Right cardiac atrium (tissue), 5 donors: ENCODE measurements at places on chromosomes 7 and 10. TPM values are rescaled to one million over a fixed set of nuclear protein-coding genes. Genes with fewer than 3 reads are reported as not detected.

ASB10 gene
- polyA plus RNA-seq = 14.3 TPM

PIK3AP1 gene
- polyA plus RNA-seq = 1.4 TPM

CALML5 gene
- not detected for polyA plus RNA-seq

RADIL gene
- 4.7 TPM for polyA plus RNA-seq

LIPJ gene
- polyA plus RNA-seq = 0.02 TPM

CPA4 gene
- 0.02 TPM for polyA plus RNA-seq

- DNase-seq = no peak
Measured at GRCh38 chr7:18276380-18276779, 219.2 kb upstream of the HDAC9 start.

DNA sequence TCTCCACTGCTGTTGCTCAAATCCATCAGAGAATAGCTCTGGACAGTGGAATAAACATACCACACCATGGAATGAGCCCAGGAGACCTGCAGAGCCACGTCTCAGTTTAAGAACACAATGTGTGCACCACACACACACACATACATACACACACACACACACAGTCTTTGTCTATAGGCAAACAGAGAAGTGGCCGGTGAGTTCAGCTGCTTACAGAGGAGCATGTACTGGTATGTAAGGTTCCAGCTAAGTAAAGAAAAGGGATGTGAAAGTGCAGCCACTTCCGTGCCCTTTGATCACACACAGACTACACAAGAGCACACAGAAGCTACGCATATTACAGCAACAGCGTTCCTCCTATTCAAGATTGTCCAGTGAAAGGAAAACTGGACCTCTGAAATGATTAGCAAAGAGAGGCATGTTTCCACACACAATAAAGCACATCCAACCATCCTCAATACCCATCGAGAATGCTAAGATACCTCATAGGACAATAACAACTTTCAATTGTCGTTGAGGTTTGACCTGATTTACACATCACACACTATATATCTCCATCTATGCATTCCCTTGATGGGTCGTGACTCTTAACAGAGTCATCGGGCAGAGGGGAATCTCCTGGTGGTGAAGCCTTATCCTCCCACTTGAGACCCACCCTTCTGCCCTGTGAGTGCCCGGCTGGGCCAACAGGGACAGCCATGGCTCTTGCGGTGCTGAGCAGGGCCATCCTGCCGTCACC lies 23.6 kb downstream of the SLC35B4 start:
- DNase-seq = no peak

DNA sequence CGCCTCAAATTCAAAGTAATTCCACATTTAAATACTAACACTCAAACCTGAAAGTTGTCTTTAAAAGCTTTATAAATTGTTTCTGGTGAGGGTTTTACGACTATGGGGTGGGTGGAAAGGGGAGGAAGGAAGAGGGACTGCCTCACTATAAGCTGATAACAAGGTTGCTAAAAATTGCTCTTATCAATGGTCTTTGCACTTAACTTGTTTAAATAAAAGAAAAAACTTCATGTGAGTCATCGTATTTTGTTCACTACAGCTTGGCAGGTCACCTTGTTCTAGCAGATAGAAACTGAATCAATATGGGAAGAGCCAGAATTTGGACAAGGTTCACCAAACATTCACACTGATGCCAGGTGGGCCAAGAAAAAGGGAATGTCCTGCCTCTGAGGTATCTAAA lies 129.2 kb downstream of the TES start:
- DNase-seq = no peak

DNA sequence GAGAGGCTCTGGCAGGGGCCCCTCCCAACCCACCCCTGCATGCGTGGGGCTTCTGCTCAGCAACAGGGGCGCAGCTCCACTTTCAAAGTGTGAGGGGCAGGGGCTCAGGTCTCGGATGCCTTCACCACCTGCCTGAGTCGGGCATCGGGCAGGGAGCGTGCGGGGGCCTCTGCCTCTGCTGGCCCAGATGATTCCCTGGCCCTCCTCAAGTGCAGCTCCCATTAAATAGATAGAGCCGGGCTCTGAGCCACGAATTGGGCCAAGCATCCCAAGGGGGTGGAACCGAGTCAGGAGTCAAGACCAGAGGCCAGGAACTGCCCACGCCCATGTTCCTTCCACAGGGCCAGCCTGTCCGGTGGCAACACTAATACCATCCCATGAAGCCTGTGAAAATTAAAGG lies 108.9 kb upstream of the FAM20C start:
- peak; percentile 44 for DNase-seq

DNA sequence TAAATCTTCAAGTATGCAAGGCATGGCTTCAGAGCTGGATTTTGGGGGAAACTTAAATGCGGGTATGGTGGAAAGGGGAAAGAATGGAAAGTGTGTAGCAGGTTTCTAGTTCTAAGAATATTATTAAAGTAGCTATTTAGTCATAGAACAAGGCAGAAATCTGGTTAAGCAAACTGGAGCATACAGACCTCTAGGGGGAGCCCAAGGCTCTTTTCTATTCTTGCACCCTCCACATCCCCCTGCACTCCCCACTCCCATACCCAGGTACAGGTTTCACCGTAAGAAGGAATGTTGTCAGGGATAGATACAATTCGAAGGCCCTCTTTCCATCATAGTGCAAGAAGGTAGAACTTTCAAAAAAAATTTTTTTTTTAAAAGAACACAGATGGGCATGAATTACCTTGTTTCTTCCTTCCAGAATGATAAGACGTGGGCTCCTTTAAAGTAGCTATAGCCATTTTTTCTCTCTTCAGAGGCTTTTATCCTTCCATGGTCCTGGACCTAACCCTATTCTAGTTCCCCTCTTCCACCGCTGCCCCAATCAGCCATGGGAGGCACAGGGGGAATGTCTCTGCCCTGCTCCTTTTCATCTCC lies 41.5 kb upstream of the SMIM30 start:
- DNase-seq = no peak

DNA sequence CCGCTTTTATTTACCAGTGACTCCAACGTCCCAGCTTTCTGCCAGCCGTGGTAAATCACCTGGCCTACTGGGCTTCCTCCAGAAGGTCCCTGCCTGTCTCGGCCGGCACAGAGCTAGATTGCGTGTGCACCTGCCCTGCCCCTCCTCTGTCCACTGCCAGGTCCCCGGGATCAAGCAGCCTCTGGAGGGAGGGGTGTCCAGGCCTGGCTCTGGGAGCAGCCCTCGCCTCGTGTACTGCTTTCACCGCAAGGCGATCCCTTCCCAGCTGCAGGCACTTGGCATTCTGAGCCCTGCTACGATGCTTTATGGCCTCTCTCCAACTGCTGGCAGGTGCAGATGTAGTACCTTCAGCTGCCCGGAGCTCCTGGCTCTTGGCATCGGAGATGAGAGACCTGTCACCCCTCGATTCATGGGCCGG lies 7.4 kb downstream of the SLC29A3 start:
- DNase-seq = no peak

- DNase-seq = no peak
Measured at GRCh38 chr10:43201545-43202131, 63.4 kb downstream of the CSGALNACT2 start.

DNA sequence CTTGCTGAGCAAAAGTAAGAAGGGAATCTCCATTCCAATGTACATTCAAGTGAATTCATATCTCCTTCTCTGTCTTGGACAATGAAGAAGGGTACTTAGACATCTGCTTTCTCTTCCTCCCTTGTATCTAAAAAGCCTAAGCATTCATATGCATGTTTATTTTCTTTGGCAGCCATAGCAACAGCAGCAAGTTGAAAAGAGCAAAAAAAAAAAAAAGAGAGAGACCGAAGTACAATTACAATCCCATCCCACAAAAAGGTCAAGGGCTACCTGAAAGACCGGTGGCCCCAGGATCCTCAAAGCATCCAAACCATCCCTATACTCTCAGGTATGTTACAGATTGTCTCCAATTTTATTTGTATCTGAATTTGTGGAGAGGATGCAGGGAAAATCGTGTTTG lies 4.1 kb downstream of the OR2F1 start:
- DNase-seq = no peak

DNA sequence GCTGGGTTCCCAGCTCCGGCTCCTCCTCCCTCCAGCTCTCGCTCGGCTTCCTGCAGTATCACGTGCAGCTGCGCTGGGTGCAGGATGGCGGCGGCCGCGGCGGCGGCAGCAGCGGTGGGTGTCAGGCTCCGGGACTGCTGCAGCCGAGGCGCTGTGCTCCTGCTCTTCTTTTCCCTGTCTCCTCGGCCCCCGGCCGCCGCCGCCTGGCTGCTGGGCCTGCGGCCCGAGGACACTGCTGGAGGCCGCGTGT lies at the start of gene CNNM1:
Gene CNNM1, plus strand, starts transcription at position 53 of the 250 bp plus-strand sequence. Its CDS starts 32 bp downstream, at position 85.
- DNase-seq = peak; percentile 56

DNA sequence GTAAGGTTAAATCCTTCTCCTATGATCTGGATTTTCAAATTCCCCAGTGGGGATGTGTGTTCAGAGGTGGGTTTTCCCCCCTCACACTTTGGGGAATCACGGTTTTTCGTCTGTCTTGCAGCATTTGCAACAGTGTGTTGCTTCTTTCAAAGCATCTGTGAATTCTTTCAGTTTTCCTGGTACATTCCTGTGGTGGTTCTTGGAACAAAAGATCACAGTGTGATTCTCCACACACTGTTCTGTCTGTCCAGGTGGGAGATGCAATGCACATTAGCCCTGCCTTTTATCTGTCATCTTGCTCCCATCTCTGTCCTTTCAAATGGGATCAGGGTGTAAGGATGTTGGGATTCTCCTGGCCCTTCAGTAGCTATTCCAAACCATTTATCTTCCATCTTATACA lies 11.8 kb downstream of the AGK start:
- no peak for DNase-seq

- no peak for DNase-seq
Measured at GRCh38 chr7:65731562-65732035, 141.3 kb upstream of the VKORC1L1 start.

- DNase-seq = no peak
Measured at GRCh38 chr7:120959929-120960484, 9.4 kb downstream of the ING3 start.

DNA sequence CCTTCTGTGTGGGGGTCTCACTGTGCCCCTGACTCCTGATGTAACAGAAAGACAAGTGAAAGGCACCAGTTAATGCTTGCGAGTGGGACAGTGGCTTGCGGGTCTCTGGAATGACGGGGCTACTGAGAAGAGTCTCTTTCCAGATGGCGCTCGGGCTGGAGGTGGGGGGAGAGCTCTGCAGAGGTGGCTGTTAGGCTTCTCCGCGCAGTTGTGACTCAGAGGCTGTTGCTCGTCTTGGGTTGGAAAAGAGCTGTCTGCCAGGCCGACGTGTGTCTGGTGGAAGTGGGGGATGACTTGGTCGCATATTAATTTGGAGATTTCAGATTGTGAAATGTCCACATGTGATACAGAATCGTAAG lies 27.9 kb upstream of the SH2B2 start:
- peak; percentile 18 for DNase-seq

DNA sequence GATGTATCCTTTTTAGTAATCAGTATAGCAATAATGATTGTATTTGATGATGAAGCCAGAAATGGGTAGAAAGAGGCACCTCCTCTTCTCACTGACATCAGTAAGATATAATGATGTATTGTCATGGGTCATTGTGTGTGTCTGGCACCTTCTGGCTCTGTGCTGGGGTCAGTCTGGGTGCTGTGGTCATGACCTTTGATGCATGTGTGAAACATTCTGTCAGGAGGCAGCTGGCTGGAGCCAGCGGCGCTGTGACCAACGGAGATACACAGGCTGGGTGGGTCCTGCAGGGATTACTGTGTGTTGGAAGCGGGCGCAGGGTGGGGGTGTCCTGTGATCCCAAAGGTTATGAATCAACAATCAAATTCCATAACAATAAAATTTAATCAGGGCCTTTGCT lies 35.2 kb downstream of the EEPD1 start:
- DNase-seq = no peak

GRCh38 chr10:44948642-44949041 lies 11.0 kb upstream of the RASSF4 start:
- no peak for DNase-seq
